ENCODE measurements at places on chromosomes 6 and 20.

GRCh38 chr6:78701407-78701806 is 165.9 kb upstream of the IRAK1BP1 start:
- no peak for DNase-seq

DNA sequence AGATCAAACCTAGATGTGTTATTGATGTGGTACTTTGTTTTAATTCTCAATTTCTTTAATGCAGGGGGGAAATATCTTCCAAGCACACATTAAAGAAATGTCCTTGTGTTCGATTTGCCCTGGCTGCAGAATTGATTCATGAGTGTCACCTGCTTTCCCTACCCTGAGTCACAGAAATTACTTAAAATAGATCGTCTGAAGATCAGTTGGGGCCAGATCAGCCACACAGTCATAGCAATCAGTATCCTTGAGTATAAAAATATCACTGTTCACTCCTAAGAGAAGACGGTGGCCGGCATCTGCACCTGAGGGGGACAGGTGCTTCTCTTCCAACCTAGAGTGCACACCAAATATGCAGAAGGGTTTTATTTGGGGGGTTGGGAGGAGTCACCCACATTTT is 115.2 kb upstream of the RIN2 start:
- no peak for DNase-seq

DNA sequence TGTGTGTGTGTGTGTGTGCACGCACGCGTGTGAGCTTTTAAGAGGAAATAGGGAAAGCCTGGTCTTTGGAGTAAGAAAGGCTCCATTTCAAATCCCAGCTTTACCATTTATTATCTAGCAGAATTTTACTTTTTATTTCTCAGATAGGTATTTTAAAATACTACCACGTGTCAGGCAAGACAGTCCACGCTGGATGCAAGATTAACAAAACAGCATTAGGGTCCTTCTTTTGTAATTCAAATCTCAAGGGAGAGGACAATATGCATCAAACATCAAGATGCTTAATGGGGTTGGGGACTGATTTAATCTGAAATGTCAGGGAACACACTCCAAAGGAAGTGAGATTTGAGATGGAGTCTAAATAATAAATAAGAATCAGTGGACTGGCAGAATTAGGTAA is 768.8 kb downstream of the PHF3 start:
- no peak for DNase-seq

DNA sequence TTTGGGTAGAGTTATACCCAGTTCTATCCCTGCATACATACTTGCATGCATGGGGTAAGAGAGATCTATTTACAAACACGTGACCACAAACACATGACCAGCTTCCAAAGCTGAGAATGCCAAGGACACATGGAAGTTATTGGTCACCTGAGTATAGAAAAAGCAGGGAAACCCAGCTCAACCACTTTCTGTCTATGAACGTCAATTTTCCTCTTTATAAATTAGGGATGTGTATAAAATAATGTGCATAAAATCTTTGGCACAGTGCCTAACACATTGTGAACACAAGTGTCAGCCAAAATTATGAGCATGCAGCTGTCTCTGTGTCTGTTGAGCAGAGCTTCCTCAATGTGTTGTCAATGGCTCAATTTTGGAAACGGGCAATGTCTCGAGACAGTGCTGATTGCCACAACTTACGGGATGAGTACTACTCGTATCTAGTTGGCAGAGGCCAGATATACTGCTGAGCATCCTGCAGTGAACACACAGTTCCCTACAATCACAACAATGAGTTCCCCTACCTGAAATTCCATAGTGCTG is 44.9 kb downstream of the TPD52L1 start:
- no peak for DNase-seq

DNA sequence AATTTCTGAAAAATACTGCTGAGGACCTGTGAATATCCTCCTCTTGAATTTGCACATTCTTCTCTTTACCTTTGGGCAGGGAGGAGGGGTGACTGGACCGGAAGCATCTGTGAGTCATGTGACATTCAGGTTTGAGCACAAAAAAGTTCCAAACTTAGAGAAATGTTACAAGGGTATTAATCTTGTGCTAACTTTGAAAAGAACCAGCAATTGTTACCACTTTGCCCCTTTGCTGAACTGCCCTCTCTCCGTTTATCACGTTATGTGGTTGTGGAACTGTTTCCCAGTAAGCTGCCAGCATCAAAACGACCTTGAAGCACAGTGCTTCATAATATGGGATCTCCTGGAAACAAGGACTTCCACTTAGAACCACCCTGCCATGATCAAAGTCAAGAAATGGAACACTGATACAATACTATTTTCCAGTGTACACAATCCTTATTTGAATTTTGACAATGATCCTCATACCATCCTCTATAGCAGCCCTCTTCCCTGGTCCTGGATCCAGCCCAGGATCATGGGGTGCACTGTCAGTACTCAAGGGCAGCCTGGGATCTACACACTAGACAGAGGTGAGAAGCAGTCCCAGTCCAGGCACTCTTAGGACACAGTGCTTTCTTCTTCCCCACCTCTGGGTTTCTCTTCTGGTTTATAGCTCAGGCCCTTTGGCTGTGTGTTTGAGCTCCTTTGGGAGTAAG is 2.3 kb upstream of the TUBB1 start:
- DNase-seq, result no peak

- no peak for DNase-seq
Measured at GRCh38 chr20:62845416-62846160, 16.0 kb downstream of the TCFL5 start.

DNA sequence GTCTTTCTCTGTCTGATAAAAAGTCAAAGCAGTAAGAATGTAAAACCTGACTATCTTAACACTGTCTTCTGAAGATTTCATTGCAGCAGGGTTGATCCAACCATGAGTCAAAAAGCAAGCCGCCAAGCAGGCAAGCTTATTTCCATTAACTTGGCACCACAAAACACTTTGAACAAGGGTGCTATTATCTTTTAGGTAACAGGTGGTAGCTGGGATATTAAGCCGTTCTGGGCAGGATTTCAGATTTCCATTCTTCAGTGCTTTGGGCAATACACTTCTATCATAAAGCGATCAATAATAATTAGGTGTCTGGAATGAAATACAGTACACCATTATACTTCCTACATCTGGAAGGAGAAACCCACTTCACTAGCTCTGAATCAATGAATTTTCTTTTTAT is 181.9 kb downstream of the TBC1D7 start:
- no peak for DNase-seq

- DNase-seq, result no peak
Measured at GRCh38 chr20:8480597-8480996, 348.5 kb downstream of the PLCB1 start.

DNA sequence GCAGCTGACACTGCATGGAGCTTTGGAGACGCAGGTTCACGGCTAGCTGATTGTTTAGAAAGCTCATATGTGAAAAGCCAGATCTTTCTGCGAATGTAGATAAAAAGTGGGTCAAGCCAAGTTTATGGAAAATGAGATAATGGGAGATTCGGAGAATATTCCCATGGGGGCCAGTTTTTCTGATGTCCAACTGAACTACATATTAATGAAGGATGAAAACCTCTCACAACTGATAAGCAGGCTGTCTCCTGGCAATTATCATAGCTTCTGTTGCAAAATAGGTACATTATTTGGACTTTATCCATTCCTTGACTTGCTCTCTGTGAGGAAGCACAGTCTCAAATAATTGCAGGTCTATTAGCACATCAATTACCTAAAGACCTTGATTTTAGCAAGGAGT is 21.1 kb downstream of the HDGFL1 start:
- no peak for DNase-seq

DNA sequence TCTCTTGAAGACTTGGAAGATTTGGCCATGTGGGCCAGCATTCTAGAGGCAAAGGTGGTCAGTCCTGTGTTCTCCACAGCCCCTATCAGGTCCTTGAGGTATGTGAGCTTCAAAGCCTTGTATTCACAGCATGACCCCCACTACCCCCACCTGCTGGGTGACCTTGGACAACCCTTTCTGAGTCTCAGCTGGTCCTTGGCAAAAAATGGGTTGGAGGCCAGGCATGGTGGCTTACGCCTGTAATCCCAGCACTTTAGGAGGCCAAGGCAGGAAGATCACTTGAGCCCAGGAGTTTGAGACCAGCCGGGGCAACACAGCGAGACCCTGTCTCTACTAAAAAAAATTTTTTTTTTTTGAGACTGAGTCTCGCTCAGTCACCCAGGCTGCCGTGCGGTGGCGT is 42.6 kb downstream of the UBE2V1 start:
- DNase-seq, result no peak

- DNase-seq, result no peak
Measured at GRCh38 chr6:23380465-23380864, 745.5 kb upstream of the NRSN1 start.

DNA sequence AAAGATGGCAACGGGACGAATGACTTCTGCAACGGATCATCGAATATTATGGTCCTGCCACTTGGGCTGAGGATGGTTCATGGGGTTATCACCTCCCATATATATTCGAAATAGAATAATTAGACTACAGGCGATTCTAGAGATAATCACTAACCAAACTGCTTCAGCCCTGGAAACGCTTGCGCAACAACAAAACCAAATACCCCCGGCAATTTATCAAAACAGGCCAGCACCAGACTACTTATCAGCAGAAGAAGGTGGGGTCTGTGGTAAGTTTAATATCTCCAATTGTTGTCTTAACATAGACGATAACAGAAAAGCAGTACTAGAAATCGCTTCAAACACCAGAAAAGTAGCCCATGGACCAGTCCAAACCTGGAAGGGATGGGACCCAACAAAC is 31.0 kb upstream of the ULBP3 start:
- DNase-seq, result no peak

DNA sequence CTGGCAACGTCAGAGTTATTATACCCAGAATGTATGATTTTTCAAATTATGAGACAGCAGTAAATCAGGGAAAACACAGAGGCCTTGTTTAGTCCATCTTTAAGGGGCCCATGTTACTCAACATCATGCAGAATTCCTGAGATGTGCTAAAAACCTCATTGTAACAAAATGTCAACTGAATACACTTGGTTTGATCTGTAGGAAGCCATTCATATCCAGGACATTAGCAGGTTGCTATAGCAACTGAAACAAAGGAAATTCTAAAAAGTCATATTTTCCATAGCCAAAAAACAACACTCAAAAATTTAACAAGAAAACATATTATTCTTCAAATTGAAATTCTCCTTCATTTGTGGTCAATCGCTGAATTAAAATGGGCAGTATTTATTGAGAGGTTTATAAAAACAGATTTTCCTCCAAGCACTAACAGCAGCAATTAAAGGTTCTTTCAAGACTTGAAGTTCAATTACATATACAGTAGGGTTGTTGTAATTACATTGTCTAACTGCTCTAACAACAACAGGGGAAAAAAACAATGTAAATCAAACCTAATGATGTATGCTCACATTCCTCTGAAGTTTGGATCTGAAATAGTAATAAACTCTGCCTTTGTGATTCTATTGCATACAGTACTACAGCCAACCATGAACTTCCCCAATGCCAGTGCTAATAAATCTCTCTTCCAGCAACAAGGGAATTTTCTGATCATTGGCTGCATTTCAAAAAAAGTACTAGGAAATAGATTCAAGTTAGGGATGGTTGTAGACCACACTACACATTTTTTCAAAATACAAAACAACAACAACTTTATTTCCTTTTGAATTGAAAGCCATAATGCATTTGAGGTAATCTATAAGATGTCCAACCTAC is 34.9 kb downstream of the COL12A1 start:
- no peak for DNase-seq

DNA sequence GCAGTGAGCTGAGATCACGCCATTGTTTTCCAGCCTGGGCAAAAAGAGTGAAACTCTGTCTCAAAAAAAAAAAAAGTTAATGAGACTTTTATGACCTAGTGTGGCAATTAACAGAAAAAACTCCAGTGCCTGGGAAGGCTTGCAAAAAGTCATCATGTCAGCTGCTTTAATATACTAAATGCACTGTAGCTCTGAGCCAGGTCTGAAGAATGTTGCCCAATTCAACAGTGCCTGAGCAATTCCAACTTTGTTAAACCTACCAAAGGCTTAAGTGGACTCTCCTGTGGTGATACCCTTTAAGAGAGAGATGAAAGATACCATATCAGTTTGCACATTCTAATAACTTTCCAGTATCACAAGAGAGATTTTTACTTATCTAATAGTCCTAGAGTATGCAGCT is 6.5 kb upstream of the ROS1 start:
- no peak for DNase-seq

GRCh38 chr6:4441981-4442434 is 306.6 kb upstream of the ECI2 start:
- DNase-seq, result no peak

GRCh38 chr6:78324213-78324612 is 543.1 kb upstream of the IRAK1BP1 start:
- no peak for DNase-seq

DNA sequence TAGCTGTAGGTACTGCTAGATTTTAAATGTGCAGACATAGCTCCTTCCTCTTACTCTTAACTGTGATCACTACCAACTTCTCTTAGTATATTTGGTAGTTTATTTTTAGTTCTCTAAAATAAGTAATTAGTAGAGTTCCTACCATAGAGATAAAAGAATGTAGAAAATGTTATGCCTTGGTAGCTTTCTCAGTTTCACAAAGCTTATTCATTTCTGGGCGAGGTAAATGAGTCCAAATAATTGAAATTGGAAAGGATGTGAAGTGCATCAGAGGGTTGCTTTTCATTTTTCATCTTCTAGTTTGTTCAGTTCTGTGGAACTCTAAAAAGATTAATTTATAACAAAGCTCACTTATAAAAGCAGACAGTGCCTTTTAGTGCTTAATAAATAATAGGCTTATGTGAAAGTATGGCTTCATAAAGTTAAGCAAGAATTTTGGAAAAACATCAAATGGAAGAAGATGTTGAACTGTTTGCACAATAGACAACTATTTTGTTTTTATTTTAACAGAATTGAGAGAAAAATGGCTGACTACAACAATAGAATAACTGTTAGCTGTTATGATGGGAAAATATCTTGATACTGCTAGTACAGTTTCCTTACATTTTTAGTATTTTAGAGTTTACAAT is 303.7 kb downstream of the UTRN start:
- DNase-seq, result no peak

- DNase-seq, result no peak
Measured at GRCh38 chr20:6348908-6349307, 226.1 kb upstream of the FERMT1 start.

DNA sequence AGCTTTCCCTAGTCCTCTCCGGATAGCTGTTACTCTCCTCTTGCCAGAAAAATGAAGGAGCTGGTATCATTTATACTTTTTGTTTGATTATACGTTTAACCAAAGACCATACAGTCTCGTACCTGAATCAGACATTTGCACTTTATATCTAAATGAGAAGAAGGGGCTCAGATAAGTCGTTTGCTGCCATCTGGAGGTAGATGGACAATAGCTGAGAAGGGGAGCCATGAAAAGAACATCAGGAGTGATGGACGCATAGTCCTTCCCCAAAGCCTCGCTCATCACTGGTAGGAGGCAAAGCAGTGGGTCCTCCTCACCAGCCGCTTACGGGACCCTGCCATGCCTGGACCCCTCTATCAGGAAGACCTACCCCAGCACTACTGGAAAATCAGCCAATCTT is 45.4 kb downstream of the RPF2 start:
- no peak for DNase-seq

GRCh38 chr6:113318575-113318917 is 538.6 kb upstream of the MARCKS start:
- no peak for DNase-seq

- DNase-seq, result no peak
Measured at GRCh38 chr20:45470262-45470931, 844 bp downstream of the WFDC2 start.

- DNase-seq, result no peak
Measured at GRCh38 chr20:38680500-38681306, 43.6 kb upstream of the SLC32A1 start.

- no peak for DNase-seq
Measured at GRCh38 chr6:141321493-141322347, 811.0 kb upstream of the GJE1 start.

- no peak for DNase-seq
Measured at GRCh38 chr6:106527979-106528378, 101.3 kb downstream of the RTN4IP1 start.

Measured in KG1 (cell line).